Trophoblast cell (in vitro differentiated cells and primary cell): ENCODE measurements at places on chromosomes 6 and 20.

DNA sequence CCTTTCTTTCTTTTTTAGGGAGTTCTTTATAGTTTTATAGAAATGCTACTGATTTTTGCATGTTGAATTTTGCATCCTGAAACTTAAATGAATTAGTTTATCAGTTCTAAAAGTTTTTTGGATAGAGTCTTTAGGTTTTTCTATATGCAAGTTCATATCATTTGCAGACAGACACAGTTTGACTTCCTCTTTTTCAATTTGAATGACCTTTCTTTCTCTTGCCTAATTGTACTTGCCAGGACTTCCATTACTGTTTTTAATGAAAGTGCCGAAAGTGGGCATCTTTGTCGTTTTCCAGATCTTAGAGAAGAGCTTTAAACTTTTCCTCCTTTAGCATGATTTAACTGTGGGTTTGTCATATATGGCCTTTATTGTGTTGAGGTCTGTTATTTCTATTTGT is 21.1 kb upstream of the EDN1 start:
- no peaks in the 10 kb centered on the region for H3K36me3 ChIP-seq
- H3K27me3 ChIP-seq = no peaks in the 10 kb centered on the region
- no peak for DNase-seq
- no peak overlapping the region for H3K4me3 ChIP-seq
- H3K4me1 ChIP-seq = peaks cover 3% of the 10 kb centered on the region

DNA sequence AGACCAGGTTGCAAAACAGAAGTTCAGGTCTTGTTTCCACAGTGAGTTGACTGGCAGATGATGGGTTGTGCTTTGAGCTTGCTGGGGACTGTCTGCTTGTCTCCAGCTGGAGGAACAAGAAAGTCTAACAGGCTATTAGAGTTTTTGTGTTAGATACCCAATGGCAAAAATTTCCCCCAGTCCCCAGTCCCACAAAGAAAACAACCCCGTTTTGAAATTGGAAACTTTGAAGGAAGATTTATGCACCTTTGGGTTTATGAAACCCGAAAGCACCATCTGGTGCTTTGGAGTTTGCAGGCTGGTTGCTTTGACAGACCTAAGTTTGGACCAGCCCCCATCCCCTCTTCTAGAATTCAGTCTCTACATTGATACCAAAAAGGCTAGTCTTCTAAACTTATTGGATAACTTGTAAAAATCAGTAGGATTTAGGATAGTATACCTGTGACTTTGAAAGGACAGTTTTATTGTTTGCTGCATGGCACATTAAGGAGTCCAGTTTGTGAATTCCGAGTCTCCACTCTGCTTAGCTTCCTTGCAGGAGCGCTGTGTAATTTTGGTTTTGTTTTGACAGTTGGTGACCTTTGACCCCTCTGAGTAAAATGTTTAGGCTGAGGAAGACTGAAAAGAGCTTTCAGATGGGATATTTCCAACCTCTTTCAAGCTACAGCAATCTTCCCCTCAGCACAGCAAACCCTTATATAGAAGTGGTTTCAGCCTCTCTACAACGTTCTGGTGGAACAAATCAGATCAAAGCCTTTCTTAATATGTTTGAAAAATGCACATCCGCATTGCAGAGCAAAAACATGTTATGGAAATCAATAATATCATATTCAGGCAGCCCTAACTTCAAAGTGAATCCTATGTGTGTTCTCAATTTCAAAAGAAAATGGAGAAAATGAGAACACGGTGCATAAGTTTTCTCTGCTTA is 25.5 kb upstream of the PRL start:
- H3K27ac ChIP-seq = peak overlapping the region; percentile 59
- H3K4me1 ChIP-seq = peaks cover 7% of the 10 kb centered on the region
- no peak for DNase-seq
- H3K4me3 ChIP-seq = no peak overlapping the region
- H3K36me3 ChIP-seq = no peaks in the 10 kb centered on the region
- H3K27me3 ChIP-seq = no peaks in the 10 kb centered on the region

DNA sequence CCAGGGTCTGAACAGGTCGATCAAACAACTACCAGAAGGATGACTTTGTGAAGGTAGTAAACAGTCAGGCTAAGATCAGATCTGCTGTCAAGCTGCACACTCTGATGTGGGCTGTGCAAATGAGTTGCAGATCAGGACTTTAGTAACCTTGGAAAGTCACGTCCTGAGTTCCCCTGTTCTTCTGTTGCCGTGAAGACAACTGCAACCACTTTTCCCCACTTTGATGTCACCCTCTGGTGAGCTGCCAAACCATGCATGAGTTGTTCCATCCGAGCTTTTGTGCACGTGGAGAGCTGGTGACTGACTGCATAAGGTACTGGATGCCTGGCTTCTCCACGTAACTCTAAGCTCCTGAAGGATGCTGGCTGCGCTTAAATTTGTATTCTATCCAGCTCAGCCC is 111.0 kb downstream of the CD83 start:
- H3K4me1 ChIP-seq = no peaks in the 10 kb centered on the region
- H3K27ac ChIP-seq = no peak overlapping the region
- no peak for DNase-seq
- no peaks in the 10 kb centered on the region for H3K36me3 ChIP-seq
- H3K27me3 ChIP-seq = no peaks in the 10 kb centered on the region

DNA sequence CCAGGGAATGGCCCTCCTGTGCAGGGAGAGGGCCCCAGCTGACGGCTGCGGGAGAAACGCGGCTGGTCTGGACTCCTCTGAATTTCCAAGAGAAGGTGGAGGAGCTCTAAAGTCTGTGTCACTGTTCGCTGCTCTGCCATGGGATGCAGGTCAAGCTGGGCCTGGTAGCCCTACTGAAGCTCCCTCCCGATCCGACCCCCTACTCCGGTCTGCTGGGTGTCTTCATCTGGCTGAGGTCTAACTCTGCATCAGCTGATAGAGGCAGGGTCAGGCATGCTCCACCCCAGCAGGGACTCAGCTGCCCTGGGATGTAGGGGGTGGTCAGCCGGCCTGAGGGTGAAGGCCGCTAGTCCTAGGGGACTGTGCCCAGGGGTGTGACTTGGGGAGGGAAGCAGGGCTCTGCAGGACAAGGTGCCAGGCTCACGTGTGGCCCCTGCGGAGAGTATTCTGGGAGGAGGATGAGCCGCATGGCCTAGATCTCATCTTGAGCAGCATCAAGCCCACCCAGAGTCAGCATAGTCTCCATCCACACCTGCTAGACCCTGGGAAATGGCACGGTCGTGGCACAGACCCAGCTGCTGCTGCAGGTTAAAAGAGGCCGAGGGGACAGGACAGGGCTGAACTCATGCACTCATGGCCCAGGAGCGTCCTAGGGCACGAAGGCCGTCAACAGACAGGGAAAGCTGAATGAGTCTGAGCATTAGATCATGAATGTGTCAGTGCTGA is 1.4 kb downstream of the CST3 start:
- no peak overlapping the region for H3K4me3 ChIP-seq
- no peak for DNase-seq
- H3K4me1 ChIP-seq = peaks cover 18% of the 10 kb centered on the region
- peaks cover 8% of the 10 kb centered on the region for H3K36me3 ChIP-seq

DNA sequence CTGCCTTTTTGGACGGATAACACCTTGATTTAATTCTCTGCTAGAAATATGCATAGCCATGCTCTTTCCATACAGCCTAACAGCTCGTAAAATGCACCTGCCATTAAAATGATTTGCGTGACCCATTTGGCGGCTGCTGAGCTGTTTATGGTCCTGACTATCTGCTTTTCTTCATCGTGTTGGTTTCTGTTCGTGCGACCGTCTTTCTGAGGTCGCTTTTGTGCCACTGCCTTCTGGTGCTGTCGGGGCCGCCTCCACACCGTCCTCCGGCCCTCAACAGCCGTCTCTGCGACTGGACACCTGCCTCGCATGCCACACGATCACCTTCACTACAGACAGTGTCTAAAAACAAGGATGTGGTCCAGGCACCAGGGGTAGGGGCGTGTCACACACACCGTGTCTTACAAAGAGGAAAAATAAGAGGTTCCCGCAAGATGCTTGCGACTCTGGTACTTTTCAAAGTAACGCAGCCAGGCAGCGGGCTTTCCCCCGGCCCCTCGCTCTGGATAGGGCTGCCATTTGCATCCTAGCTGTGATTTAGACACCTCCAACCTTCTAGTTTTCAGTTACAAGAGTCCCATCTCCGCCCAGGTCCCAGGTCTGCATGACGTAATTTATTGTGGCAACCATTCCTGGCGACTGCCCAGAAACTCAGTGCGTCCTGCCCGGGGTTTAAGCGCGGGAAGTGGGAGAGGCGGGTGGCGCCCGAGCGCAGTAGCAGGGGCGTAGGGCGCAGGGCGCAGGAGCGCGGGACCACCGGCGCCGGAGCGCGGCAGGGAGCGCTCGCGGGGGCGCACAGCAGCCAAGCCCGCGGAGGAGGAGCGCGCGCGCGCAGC is at the start of gene STMND1:
Gene STMND1 (plus strand): TSS at position 629 of the 836 bp plus-strand sequence. CDS start 208 bp downstream, outside the sequence.
- H3K4me3 ChIP-seq = peak within 1 kb of the TSS; percentile 57
- no peaks in the 10 kb centered on the region for H3K36me3 ChIP-seq
- no peak within 1 kb of the TSS for H3K27ac ChIP-seq
- peaks cover 6% of the 10 kb centered on the region for H3K27me3 ChIP-seq
- H3K4me1 ChIP-seq = peaks cover 10% of the 10 kb centered on the region

DNA sequence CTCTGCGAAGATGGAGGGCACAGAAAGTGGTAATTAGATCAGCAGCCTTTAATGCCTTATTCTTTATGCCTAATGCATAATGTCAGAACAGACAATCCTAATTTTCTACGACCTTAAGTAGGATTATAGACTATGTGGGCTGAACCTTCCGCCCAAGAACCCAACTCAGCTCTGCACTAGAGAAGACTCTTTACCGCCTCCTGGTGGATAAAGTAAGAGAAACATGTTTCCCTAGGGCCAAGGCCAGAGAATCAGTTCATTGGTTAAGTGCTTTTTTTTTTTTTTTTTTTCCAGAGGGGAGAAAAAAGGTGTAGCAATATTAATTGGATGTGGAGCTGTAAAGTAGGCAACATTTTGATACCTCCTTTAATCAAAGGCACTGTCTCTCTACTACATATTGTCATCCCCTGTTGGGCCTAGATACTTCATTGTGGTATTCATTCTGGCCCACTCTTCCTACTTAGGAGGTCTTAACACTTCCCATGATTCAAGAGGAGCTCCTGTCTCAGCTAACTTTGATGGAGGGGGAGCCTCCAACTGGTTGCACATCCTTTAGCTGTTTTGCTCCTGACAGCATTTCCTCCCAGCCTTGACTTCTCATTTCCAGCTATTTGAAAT is 124.9 kb upstream of the NRN1 start:
- H3K4me3 ChIP-seq = no peak overlapping the region
- peak; percentile 59 for DNase-seq
- H3K36me3 ChIP-seq = no peaks in the 10 kb centered on the region
- H3K27ac ChIP-seq = no peak overlapping the region

- no peak overlapping the region for H3K4me3 ChIP-seq
- DNase-seq = no peak
- H3K4me1 ChIP-seq = peaks cover 28% of the 10 kb centered on the region
- no peak overlapping the region for H3K27ac ChIP-seq
- H3K36me3 ChIP-seq = peaks cover 2% of the 10 kb centered on the region
These were observed 10.5 kb downstream of the SNAI1 start for GRCh38 chr20:49993301-49993751.

- no peak overlapping the region for H3K4me3 ChIP-seq
- no peak overlapping the region for H3K27ac ChIP-seq
- no peaks in the 10 kb centered on the region for H3K27me3 ChIP-seq
- no peaks in the 10 kb centered on the region for H3K36me3 ChIP-seq
- no peak for DNase-seq
These were observed 523.7 kb upstream of the SLC35B3 start for GRCh38 chr6:8958894-8959511.
